Astrocyte of the cerebellum (primary cell): ENCODE measurements at places on chromosomes 2 and 18.

DNA sequence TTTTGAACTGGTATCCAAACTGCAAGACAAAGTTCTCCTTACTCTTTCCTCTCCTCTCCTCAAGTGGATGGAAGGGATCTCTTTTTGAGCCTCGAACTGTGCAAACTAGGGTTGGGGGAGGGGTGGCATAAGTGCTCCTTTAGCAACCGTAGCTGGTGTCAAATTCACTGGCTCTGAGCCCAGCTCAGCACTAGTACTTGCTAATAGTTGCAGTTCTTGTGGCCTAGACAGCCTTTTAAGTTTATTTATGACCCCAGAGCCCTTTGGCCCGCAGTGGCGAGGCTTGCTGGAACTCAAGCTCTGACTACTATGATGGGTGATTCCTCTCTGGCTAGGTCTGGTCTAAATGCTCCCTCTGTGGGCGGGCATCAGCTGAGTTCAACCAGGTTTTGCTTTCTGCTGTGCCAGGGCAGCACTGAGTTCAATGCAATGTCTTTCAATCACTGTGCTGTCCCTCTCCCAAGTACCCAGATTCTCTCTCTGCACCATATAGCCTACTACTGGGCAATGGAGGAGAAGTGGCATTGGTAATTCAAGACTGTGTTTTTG is 528.4 kb upstream of the SYT4 start:
- no peak for DNase-seq

- no peak for DNase-seq
Measured at GRCh38 chr2:143241403-143242088, 112.3 kb downstream of the ARHGAP15 start.

- peak; percentile 11 for DNase-seq
Measured at GRCh38 chr2:224545884-224546644, 39.1 kb downstream of the CUL3 start.

- no peak for DNase-seq
Measured at GRCh38 chr18:10414293-10414842, 40.1 kb upstream of the APCDD1 start.
